ENCODE measurements at places on chromosomes 2 and 18. TPM values are rescaled to one million over a fixed set of nuclear protein-coding genes. Genes with fewer than 3 reads are reported as not detected.

The GKN1 gene
- total RNA-seq: not detected

The GNAL gene
- total RNA-seq: 3.4 TPM

The C2orf66 gene
- total RNA-seq: not detected

The LRRC30 gene
- not detected for total RNA-seq

The TMEM185B gene
- total RNA-seq: 13.1 TPM

The MDH1B gene
- total RNA-seq: 4.0 TPM

The KCNG2 gene
- 0.23 TPM for total RNA-seq

The FOXI3 gene
- total RNA-seq: not detected

The NEUROD1 gene
- not detected for total RNA-seq

GRCh38 chr18:2589345-2590068, 18.1 kb downstream of the NDC80 start:
- DNase-seq: no peak
- H3K36me3 ChIP-seq: no peaks in the 10 kb centered on the region
- H3K27ac ChIP-seq: no peak overlapping the region

DNA sequence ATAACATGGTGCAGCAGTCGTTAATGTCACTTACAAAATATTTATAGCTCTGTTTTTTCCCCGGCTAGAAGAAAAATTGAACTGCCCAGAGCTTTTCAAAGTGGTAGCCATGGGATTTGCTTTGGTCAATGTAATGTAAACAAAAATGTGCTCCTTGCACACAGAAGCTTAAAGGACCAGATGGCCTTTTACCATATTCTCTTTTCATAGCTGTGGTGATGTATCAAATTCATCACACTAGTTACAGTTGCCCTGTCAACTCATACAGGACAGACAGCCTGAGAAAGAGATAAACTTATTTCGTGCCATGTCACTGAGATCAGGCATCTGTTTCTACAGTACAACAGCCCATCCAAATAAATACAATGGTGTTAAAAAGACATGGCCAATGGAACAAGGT, 368.1 kb upstream of the CDH19 start:
- H3K27ac ChIP-seq: no peak overlapping the region
- no peak for DNase-seq
- no peaks in the 10 kb centered on the region for H3K27me3 ChIP-seq
- no peaks in the 10 kb centered on the region for H3K4me1 ChIP-seq
- no peaks in the 10 kb centered on the region for H3K36me3 ChIP-seq

GRCh38 chr2:174603280-174603679, 5.7 kb upstream of the WIPF1 start:
- no peak for DNase-seq
- H3K27ac ChIP-seq: no peak overlapping the region
- no peak overlapping the region for H3K4me3 ChIP-seq
- H3K36me3 ChIP-seq: no peaks in the 10 kb centered on the region
- no peaks in the 10 kb centered on the region for H3K27me3 ChIP-seq
- H3K4me1 ChIP-seq: peaks cover 1% of the 10 kb centered on the region

- H3K36me3 ChIP-seq: no peaks in the 10 kb centered on the region
- H3K4me3 ChIP-seq: no peak overlapping the region
- H3K27ac ChIP-seq: no peak overlapping the region
- H3K4me1 ChIP-seq: peaks cover 2% of the 10 kb centered on the region
These were observed 22.0 kb downstream of the TCF23 start for GRCh38 chr2:27170581-27171337.

DNA sequence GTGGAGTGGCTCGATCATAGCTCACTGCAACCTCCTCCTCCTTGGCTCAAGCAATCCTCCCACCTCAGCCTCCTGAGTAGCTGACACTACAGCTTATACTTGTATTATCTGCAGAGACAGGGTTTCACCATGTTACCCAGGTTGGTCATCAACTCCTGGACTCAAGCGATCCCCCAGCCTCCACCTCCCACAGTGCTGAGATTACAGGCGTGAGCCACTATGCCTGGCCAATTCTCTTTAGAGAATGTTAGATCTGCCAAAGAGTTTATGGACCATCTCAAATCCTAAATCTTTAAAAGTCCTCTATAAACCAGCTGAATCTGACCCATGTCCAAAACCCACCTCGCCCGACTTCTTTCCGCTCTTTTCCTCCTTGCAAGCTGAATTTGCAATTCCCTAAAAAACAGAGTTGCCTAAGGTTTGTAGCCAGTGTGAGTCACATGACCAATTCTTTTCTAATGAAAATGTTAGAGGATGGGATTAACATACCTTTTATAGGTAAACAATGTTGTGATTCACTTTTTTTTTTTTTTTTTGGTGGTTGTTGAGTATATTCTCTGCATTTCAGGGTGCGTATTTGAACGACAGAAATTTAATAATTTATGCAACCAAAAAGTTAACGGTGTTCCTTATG, 2.4 kb upstream of the PMAIP1 start:
- no peaks in the 10 kb centered on the region for H3K27me3 ChIP-seq
- H3K4me1 ChIP-seq: peaks cover 3% of the 10 kb centered on the region
- no peak overlapping the region for H3K4me3 ChIP-seq

DNA sequence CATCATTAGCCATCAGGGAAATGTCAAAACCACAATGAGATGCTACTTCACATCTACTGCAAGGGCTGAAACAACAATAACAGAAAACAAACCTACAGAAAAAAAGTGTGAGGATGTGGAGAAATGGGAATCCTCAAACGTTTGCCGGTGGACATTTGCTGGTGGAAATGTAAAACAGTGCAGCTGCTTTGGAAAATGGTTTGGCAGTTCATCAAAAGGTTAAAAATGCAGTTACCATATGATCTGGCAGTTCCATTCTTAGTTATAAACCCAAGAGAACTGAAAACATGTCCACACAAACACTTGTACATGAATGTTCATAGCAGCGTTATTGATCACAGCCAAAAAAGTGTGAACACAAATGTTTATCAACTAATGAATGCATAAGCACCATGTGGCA, 44.2 kb downstream of the PROC start:
- H3K4me1 ChIP-seq: no peaks in the 10 kb centered on the region
- H3K36me3 ChIP-seq: no peaks in the 10 kb centered on the region
- DNase-seq: no peak
- H3K27me3 ChIP-seq: no peaks in the 10 kb centered on the region
- H3K27ac ChIP-seq: no peak overlapping the region
- H3K4me3 ChIP-seq: no peak overlapping the region

- DNase-seq: no peak
- H3K27ac ChIP-seq: no peak overlapping the region
- H3K4me1 ChIP-seq: no peaks in the 10 kb centered on the region
- no peaks in the 10 kb centered on the region for H3K27me3 ChIP-seq
- H3K4me3 ChIP-seq: no peak overlapping the region
- no peaks in the 10 kb centered on the region for H3K36me3 ChIP-seq
These were observed 471.8 kb downstream of the IRS1 start for GRCh38 chr2:226327830-226328229.

GRCh38 chr18:75247611-75248421, 37.2 kb downstream of the TSHZ1 start:
- H3K27ac ChIP-seq: peak overlapping the region; percentile 81
- peaks cover 35% of the 10 kb centered on the region for H3K4me1 ChIP-seq
- DNase-seq: no peak
- H3K27me3 ChIP-seq: no peaks in the 10 kb centered on the region
- H3K4me3 ChIP-seq: peak overlapping the region; percentile 39

GRCh38 chr2:49490710-49491109, 336.4 kb upstream of the FSHR start:
- no peaks in the 10 kb centered on the region for H3K36me3 ChIP-seq
- H3K27me3 ChIP-seq: no peaks in the 10 kb centered on the region
- no peak overlapping the region for H3K4me3 ChIP-seq
- DNase-seq: peak; percentile 12
- H3K4me1 ChIP-seq: no peaks in the 10 kb centered on the region

DNA sequence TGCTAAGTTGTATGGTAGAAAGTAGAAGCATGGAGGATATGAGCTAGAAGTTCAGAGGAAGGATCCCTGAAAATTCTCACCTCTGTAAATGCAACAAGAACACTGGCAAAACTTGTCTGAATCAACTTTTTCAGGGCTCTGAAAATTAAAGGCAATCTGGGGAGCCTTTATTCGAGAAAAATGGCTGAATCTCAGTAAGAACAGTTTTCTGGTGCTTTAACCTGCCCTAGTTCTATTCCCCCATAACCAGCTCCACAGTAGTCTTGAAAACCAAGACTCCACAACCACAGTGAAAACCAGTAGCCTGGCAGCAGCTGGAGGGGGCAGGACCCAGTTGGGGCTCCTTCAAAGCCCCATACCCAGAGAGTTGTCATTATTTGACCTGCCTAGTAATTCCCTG, 42.6 kb downstream of the ALPK2 start:
- H3K27me3 ChIP-seq: no peaks in the 10 kb centered on the region
- H3K27ac ChIP-seq: no peak overlapping the region
- H3K4me3 ChIP-seq: no peak overlapping the region
- DNase-seq: no peak
- H3K4me1 ChIP-seq: peaks cover 9% of the 10 kb centered on the region
- H3K36me3 ChIP-seq: no peaks in the 10 kb centered on the region

DNA sequence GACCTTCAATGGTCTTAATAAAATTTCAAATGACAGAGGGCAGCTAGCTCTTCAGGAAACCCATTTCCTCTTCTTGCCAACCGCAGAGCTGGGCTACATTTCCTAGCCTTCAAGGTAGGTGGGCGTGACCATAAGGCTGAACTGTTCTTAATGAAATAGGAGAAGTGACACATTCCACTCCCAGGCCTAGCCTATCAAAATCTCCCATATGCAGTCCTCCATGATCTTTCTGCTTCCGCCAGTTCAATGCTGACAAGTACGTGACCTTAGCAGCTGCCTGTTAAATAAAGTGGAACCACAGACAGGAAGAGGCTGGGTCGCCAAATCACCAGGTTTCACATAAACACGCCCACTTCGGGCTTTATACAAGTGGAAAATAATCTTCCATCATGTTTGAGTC, 13.2 kb downstream of the SERPINE2 start:
- no peaks in the 10 kb centered on the region for H3K36me3 ChIP-seq
- no peak overlapping the region for H3K27ac ChIP-seq

GRCh38 chr2:169673106-169673505, 21.1 kb downstream of the CFAP210 start:
- no peak for DNase-seq
- no peaks in the 10 kb centered on the region for H3K36me3 ChIP-seq

- H3K27me3 ChIP-seq: no peaks in the 10 kb centered on the region
- H3K4me1 ChIP-seq: peaks cover 2% of the 10 kb centered on the region
- H3K27ac ChIP-seq: no peak overlapping the region
- no peak for DNase-seq
These were observed 10.1 kb upstream of the ID2 start for GRCh38 chr2:8671802-8672201.

DNA sequence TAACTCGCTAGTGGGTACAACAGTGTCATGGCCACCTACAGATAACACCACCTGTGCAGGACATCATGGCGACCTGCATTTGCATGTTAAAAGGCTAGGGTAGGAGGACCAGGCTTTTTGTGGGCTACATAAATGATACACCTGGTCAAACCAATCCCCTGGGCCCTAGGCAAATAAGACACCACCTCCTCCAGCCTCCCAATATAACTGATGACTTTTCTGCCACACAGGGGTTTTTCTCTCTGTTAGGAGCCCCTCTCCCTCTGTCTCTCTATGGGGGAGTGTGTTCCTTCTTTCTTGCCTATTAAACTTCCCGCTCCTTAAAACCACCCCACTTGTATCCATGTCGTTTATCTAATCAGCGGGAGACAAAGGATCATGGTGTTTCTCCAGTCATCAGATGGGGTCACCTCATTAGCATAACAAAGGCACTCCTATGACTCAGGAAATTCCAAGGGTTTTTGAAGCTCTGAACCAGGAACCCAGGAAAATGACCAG, 10.8 kb upstream of the BUB1 start:
- no peaks in the 10 kb centered on the region for H3K4me1 ChIP-seq
- H3K4me3 ChIP-seq: no peak overlapping the region
- no peak overlapping the region for H3K27ac ChIP-seq
- no peaks in the 10 kb centered on the region for H3K36me3 ChIP-seq
- no peak for DNase-seq

- H3K27me3 ChIP-seq: no peaks in the 10 kb centered on the region
- DNase-seq: no peak
- H3K27ac ChIP-seq: no peak overlapping the region
- no peaks in the 10 kb centered on the region for H3K36me3 ChIP-seq
These were observed 42.9 kb downstream of the CDCA7 start for GRCh38 chr2:173397539-173397938.

DNA sequence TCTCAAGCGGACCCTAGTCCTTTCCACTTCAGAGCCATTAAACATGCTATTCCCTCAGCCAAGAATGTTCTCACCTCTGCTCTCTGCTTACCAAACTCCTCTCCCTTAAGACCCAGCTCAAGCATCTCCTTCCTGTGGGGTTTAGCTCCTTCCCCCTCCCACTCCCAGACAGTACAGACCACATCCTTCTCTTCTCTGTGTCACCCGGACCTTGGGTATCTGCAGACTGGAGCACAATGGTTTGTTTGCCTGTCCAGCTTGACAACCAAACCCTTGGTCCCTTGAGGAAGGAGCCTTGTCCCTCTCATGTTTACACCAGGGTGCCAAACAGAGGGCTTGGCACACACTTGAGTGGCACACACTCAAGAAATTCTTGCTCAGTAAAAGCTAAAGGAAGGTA, 4.1 kb upstream of the CD8A start:
- H3K4me1 ChIP-seq: peaks cover 5% of the 10 kb centered on the region
- H3K27me3 ChIP-seq: peaks cover 4% of the 10 kb centered on the region
- H3K36me3 ChIP-seq: no peaks in the 10 kb centered on the region
- no peak for DNase-seq
- no peak overlapping the region for H3K4me3 ChIP-seq
- H3K27ac ChIP-seq: no peak overlapping the region

GRCh38 chr2:217494557-217494956, 508.2 kb downstream of the TNS1 start:
- H3K27me3 ChIP-seq: no peaks in the 10 kb centered on the region
- no peaks in the 10 kb centered on the region for H3K36me3 ChIP-seq
- H3K4me3 ChIP-seq: no peak overlapping the region
- H3K4me1 ChIP-seq: no peaks in the 10 kb centered on the region

- no peaks in the 10 kb centered on the region for H3K27me3 ChIP-seq
- H3K4me3 ChIP-seq: no peak overlapping the region
- DNase-seq: no peak
- no peak overlapping the region for H3K27ac ChIP-seq
These were observed 784 bp downstream of the EDAR start for GRCh38 chr2:108988076-108988795.

DNA sequence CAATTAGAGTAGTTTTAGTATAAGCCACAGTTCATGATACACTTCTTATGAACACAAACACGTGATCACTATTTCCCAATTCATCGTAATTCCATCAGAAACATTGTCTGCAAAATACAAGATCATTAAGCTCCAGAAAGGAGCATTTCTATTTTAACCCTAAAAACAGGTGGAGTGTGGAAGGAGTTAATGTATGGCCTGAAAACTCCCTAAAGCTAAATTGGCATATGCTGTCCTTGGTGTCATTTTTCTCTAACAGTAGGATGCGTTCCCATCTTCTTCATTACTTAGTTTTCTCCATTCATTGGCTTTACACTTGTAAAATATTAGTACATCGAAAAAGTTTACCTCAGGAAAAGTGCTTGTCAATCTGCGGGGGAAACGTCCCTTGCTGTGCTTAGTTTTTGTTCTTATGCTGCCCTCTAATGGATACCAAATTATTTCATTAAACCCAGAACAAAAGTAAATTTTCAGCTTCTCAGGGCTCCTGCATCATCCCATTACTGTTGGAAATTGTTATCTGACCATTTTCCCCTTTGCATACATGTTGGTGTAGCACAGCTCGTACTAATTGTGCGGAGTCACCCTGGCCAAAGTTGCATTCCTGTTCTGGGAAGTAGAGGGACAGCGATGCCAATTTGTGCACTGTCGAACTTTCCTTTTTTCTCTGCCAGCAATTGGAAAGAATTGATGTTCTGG, 153.4 kb downstream of the GPD2 start:
- H3K4me3 ChIP-seq: no peak overlapping the region
- no peaks in the 10 kb centered on the region for H3K27me3 ChIP-seq
- DNase-seq: peak; percentile 6
- H3K4me1 ChIP-seq: no peaks in the 10 kb centered on the region
- no peaks in the 10 kb centered on the region for H3K36me3 ChIP-seq
